T-helper 2 cell treated with Interferon-gamma antibody and Interleukin-4, amounts not matched to agents 5 μg/mL and 100 μg/mL, for 36 hours (primary cell): ENCODE measurements at places on chromosomes 7 and 10.

- peaks cover 4% of the 10 kb centered on the region for H3K4me1 ChIP-seq
- peak overlapping the region; percentile 5 for H3K4me3 ChIP-seq
- no peak overlapping the region for H3K27ac ChIP-seq
Measured at GRCh38 chr7:91267171-91267955, 3.1 kb downstream of the FZD1 start.

GRCh38 chr7:37986908-37987330 lies 66.5 kb downstream of the EPDR1 start:
- no peaks in the 10 kb centered on the region for H3K27me3 ChIP-seq
- no peaks in the 10 kb centered on the region for H3K4me1 ChIP-seq
- no peak overlapping the region for H3K27ac ChIP-seq

- peaks cover 33% of the 10 kb centered on the region for H3K36me3 ChIP-seq
- peak overlapping the region; percentile 100 for H3K27ac ChIP-seq
- H3K4me1 ChIP-seq: peaks cover 58% of the 10 kb centered on the region
- peak overlapping the region; percentile 100 for H3K4me3 ChIP-seq
Measured at GRCh38 chr7:30594048-30594539, 584 bp upstream of the GARS1 start.

- H3K36me3 ChIP-seq: peaks cover 20% of the 10 kb centered on the region
- DNase-seq: no peak
- H3K27ac ChIP-seq: no peak overlapping the region
- no peak overlapping the region for H3K4me3 ChIP-seq
Measured at GRCh38 chr7:48113275-48113674, 24.2 kb downstream of the UPP1 start.

- H3K4me1 ChIP-seq: no peaks in the 10 kb centered on the region
- H3K36me3 ChIP-seq: no peaks in the 10 kb centered on the region
- no peaks in the 10 kb centered on the region for H3K27me3 ChIP-seq
- no peak overlapping the region for H3K27ac ChIP-seq
Measured at GRCh38 chr10:76230921-76231285, 799.5 kb downstream of the LRMDA start.

DNA sequence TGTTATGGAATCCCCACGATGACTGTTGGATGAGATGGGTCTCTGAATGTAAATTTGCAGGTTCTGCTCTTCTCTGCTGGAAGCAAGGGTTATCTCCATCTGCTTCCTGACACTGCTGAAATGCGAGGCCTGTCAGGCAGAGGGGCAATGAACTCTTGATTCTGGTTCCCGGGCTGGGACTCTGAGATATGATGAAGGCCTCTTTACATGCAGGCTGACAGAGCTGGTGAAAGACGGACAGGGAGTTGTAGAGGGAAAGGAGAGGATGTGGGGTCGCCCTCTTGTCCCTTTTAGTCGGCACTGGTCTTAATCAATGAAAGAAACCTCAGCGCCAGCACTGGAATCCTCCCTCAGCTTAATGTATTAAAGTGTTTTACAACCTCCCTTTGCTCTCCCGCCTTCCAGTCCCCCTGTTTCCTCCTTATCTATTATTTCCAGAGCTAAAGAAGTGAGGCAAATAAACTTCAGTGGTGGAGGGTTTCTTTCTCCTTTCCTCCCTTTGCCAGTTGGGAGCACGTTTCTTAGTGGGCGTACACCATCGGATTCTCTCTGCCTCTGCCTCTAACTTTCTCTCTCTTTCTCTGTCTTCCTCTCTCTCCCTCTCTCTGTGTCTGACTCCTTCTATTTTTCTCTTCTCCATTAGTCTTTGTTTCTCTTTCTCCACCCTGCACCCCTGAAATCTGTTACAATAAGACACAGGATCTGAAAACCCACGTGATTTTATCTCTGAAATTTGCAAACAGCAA lies 145.6 kb downstream of the BAMBI start:
- H3K4me1 ChIP-seq: no peaks in the 10 kb centered on the region
- no peaks in the 10 kb centered on the region for H3K27me3 ChIP-seq
- no peak for DNase-seq
- no peak overlapping the region for H3K27ac ChIP-seq

DNA sequence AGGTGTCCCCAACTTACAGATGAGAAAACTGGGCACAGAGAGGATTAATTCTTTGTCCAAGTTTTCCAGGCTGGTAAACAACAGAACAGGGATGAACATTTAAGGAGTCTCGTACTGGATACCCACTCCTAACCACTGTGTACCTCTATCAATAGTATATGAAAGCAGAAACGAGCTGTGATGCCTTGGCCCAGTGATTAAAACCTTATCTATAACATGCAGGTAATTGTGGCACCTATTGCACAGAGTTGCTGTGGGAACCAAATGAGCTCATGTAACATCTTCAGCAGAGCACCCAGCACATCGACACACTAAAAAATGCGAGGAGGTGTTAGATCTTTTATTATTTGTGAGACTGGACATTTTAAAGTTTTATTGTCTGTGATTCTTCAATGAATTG lies 1.6 kb downstream of the TMEM273 start:
- peaks cover 17% of the 10 kb centered on the region for H3K36me3 ChIP-seq
- DNase-seq: no peak
- H3K4me1 ChIP-seq: peaks cover 84% of the 10 kb centered on the region
